ENCODE measurements at places on chromosomes 1 and 21.

DNA sequence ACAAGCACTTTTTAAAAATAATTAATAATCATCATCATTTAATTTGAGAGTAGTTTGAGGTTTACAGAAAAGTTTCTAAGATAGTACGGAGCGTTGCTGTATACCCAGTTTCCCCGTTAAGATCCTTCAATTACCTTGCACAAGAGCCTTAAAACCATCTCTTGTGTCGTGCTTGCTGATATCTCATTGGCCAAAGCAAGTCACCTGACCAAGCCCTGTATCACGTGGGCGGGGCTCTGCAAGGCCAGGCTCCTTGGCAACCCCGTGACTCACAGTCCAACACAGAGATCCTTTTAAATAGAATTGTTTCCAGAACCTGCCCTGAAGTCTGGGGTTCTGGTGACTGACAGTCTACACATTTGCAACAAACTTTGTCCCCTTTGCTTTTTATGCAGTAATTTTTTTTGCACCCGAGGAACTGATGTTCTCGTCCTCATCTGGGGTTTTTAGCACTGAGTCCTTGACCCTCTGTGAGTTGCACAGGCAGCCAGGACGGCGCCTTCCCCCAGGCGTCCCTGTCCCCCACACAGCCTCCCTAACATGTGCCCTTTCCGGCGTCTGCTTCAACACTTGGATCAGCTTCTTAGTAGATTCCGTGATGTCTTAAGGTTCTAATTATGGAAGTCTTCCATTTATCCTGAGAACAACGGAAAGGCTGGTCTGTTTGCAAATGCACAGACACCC is 183.3 kb upstream of the TMEM51 start:
- no peak for DNase-seq

DNA sequence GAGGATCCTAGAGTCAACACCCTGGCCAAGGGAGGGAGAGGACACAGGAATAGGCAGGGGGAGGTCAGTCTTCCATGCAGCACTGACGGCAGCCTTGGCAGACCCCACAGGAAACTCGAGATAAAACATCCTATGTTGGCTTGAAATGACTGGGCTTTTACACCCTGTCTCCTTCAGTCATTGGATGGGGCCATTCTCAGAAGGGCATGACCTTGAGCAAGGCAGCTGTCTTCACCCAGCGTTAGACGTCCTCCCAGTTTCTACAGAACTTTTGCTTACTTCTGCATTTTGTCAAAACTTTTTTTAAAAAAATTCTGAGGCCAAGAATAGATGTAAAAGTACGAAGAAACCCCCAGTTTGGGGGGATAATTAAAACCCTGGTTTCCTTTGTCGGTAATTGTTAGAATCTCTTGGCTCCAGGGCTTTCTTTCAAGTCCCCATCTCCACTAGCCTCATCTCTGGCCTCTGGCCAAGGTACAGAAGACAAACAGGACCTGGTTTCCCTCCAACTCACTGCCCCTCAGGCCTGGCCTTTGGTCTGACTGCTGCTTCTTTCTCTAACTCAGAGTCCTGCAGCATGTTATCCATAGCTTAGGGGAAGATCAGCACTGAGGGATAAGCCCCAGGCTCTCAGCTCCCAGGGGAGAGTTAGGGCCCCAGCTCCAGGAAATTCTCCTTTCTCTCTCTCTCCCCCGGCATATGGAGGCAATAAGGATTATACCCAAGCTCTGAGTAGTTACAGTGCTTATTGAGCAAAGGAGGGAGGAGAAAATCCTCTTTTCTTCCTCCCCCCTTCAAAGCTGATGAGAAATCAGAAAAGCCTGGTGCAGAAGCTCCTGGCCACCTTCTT is 51.6 kb upstream of the KCND3 start:
- DNase-seq = no peak

DNA sequence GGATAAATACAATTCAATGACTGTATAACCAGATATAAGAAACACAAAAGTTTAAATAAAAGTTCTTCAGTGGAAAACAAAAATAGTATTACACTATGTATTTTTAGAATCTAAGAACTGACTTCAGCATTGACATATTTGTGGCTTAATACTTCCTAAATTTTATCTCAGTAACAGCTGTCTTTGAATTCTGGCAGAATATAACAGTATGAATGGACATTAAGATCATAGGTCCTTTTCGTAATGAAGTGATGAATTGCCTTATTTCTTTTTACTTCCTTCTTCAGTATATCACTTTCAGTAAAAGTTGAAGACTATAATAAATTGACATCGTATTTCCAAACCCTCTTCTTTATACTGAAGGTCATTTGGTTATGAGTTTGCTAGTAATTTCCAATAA is 1030.0 kb downstream of the MRPL39 start:
- DNase-seq = no peak

GRCh38 chr21:25385911-25386474 is 221.3 kb downstream of the MRPL39 start:
- no peak for DNase-seq

DNA sequence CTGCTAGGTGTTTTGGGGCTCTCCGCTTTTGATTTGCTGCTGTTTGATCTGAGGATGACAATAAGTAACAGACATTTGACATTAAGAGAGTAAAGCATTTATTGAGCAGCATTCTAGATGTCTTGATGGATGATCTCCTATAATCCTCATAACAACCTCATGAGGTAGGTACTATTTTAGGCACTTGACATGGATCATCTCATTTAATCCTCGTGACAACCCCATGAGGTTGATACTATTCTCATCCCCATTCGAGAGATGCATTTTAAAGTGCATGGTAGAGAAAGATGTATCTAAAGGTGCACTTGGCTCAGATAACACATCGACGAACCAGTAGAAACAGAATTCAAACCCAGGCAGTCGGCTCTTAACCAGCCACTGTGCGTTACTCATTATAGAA is 26.6 kb downstream of the TCEA3 start:
- DNase-seq = no peak

DNA sequence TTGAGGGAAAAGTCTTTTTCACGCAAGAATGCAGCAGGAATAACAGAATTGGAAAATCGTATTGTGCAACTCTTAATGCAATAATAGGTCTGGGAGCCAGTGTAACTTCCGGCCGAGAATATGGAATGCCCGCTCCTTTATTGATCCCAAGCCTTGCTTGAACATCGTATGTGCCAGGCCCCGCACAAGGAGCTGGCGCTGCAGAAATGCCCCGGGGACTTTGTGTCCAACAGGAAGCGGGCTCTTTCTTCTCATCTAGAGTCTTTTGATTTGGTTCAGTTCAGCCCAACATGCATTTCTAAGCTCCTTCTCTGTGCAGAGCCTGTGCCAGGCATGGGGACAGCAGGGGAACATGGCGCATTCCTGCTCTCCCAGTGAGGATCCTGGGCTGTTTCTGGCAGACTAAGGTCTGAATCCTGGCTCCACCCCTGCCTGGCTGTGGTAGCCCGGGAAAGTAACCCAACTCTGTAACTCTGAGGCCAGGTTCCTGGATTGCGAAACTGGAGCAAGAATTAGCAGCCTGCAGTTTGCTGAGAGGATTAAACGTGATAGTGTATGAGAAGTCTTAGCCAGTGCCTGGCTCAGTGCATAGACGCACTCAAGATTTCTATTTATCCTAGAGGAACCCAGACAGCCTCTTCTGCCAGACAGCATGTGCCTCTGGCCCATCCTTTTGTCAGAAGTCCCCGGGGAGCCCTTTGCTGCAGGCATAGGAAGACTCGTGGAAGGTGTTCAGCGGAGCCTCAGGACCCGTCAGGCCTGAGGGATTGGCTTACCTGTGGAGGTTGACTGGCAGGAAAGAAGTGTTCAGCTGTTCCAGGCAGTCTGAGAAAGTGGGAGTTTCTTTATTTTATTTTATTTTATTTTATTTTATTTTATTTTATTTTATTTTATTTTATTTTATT is 987 bp upstream of the CDCP2 start:
- DNase-seq = no peak

GRCh38 chr1:27388337-27389005 is 4.0 kb upstream of the GPR3 start:
- peak; percentile 65 for DNase-seq

DNA sequence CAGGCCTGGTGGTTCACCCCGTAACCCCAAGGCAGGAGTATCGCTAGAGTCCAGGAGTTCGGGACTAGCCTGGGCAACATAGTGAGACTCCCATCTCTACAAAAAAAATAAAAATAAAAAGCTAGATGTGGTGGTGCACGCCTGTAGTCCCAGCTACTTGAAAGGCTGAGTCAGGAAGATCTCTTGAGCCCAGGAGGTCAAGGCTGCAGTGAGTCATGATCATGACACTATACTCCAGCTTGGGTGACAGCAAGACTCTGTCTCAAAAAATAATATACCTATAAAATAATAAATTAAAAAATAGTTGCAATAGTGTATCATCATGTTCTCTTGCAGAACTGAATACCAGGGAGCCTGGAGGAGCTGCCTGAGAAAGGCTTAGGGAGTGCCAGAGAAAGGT is 19.9 kb upstream of the TMEM39B start:
- no peak for DNase-seq

- DNase-seq = no peak
Observed at GRCh38 chr1:38929054-38929453, 12.6 kb downstream of the RHBDL2 start.

DNA sequence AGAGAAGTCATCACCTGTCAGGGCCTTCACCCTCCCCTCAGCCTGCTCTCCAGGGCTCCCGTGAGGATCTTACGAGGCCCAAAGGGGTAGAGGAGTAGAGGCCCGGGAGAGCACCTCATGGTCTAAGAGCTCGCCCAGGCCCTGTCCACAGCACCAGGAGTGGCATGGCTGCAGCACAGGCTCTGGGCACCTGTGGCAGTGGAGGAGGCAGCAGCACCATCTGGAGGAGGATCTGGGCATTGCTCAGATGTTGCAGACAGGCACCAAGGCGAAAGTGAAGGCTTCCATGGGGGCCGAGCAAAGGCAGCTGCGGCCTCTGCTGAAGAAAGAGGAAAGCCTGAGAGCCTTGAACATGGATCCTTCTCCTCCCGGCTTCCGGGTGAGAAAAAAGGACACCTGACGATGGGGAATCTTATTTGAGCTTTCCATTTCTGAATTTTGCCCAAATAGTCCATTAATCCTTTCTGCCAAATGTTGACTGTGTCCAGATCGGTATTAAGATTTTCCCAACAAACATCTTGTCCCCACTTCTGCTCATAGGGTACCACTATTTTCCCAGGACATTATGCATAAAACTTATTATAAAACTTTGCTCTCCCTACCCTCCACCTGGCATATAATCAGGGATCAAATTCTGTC is 604.7 kb downstream of the PTPRC start:
- peak; percentile 56 for DNase-seq

- no peak for DNase-seq
Observed at GRCh38 chr1:213723187-213723586, 264.6 kb upstream of the PROX1 start.
